NCI-H2171 treated with DMSO at 0.1 percent for 48 hours (cell line): ENCODE measurements at places on chromosomes 3 and 15.

DNA sequence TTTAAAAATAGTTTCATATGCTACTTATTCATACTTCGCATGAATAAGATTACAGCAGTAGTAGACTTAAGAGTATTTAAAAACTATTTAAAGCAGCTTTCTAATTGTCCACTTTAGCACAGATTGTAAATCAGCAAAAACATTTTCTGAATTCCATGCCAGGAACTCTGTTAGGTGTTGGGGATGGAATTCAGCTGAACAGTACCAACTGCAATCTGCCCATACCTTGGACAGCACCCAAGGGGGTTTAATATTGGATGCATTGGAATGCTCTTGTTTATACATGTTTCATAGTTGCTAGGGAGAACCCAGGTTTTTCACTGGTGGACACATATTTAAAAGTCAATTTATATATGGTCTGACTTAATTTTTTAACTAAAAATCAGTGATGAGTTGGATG is 74.8 kb downstream of the PPM1L start:
- no peak for DNase-seq

DNA sequence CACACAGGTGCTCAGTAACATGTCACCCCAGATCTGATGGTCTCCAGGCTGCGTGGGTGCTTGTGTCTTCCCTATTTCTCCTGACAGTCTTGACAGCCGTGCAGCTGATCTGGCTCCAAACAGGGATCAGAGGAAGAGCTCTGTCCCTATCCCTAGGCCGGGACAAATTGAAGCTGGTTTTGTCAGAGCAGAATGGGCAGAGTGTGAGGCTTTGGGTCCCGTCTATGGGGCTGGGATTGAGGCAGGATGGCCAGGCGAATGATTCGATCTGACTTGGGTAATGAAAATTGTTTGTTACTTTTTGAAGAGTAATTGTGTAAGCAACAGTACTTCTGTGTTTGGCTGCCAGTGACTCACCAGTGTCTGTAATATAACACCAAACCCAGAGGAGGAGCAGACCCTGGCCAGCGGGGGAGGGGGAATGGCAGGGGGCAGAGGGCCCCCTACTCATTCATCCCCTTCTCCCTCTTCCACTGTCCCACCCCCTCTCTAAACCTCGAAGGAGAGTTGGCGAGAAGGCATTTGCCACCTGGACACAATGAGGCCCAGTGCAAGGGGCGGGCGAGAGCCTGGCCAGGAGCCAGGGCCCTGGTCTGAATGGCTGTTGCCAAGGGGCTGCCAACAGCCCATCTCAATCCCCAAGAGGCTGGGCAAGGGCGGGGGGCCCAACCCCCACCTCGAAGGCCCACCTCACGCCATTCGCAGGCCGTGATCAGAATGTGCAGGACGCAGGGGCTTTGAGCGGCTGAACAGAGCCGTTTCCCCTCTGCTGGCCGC is 4.9 kb upstream of the MAGEF1 start:
- peak; percentile 55 for DNase-seq

GRCh38 chr3:124372775-124373174 is 357.5 kb upstream of the UMPS start:
- peak; percentile 6 for DNase-seq

GRCh38 chr15:43794269-43795037 is 2.3 kb downstream of the SERF2 start:
- no peak for DNase-seq

DNA sequence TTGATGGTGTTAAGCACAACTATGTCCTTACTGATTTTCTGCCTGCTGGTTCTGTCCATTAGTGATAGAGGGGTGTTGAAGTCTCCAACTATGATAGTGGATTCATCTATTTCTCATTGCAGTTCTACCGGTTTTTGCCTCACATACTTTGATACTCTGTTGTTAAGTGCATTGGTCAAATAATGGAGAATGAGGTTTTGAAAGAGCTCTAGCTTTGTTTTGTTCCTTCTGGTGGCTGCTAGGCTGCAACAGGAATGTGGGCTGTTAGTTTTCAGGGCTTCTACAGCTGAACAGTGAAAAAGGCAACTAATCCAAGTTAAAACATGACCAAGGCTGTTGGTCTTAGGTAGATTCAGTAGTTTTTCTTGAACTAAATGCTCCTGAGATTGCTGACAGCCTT is 62.6 kb downstream of the BTD start:
- no peak for DNase-seq

- DNase-seq = peak; percentile 43
Observed at GRCh38 chr3:176167272-176167671, 1030.0 kb downstream of the TBL1XR1 start.

DNA sequence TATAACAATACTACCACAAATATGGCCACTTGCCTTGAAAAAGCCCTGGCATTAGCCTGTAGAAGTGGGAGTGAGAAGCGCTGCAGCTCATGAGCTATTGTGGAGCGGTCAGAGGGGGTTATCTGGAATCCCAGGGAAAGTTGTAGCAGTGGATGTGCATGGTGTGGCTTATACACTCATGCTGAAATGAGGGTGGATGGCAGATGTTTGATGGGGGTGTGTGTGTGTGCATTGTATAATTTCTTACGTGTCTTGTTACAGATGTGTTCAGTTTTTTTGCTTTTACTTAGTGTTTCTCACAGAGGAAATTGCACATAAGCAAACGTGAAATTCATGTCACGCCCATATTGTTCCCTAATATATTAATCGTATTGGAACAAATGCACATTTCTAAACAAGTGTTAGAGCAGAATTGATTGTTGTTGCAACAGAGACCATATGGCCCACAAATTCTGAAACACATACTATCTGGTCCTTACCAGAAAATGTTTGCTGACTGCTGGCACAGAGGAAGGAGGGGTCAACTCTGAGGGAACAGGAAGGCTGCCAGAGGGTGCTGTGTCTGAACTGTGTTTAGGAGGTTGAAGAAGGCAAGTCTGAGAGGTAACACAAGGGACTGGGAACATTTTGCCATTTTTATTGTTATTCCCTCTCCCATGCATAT is 200.0 kb upstream of the CFAP20DC start:
- peak; percentile 45 for DNase-seq

- no peak for DNase-seq
Observed at GRCh38 chr3:197420115-197420514, 121.7 kb upstream of the DLG1 start.

DNA sequence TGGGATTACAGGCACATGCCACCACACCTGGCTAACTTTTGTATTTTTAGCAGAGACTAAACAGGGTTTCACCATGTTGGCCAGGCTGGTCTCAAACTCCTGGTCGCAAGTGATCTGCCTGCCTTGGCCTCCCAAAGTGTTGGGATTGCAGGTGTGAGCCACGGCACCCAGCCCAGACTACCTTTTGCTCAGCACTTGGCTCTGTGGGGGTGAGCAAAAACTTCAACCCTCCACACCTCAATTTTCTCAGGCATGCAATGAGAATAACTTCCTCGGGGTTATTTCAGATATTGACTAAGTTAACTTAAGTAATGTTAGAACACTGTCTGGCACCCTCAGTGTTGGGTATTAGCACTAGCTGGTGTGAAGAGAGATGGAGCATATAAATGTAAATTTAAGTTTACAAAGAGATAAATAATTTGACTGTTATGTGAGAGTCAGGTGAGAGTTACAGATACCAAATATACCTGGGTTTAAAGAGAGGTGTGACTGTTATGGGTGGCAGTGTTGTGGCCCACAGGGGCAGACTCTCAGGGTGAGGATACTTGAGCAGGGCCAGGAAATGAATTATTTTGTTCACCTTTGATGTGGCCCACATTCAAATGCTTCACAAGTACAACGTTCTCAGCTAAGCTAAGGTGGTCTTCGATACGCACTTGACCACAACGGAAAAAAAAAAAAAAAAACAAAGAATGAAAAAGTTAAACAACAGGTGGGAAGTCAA is 29.0 kb downstream of the CPOX start:
- no peak for DNase-seq

GRCh38 chr3:98986073-98986472 is 84.6 kb upstream of the DCBLD2 start:
- no peak for DNase-seq

DNA sequence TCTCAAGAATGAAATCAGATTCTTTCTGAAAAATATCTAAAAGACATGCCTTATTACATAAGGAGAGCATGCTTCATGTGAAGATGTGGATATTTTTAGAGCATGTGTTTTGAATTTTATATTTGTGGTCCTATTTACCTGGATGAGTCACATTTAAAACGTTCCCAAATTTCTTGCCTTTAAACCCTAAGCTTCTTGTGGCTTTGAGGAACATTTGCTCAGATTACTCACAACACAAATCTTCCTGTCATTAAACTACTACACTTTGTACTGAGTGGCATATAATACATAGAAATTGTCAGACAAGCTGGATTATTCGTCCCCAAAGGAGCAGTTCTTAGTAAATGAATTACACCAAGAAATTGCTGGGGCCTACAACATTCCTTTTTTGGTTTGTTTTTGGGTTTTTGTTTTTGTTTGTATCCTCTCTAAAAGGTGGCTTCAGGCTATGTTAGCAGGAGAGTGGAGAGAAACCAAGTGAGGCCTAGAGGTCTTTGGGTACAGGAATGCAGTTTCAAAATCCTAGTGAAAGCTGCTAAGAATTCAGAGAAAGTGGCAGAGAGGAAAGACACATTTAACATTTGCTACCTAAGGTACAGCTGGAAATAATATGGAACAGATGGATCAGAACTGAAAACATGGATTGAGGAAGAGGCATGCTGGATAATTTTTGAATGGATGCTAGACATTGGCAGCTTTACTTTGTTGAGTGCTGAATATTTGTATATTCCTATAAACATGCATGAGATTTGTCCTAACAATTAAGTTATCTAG is 128.1 kb downstream of the RPL22L1 start:
- no peak for DNase-seq

DNA sequence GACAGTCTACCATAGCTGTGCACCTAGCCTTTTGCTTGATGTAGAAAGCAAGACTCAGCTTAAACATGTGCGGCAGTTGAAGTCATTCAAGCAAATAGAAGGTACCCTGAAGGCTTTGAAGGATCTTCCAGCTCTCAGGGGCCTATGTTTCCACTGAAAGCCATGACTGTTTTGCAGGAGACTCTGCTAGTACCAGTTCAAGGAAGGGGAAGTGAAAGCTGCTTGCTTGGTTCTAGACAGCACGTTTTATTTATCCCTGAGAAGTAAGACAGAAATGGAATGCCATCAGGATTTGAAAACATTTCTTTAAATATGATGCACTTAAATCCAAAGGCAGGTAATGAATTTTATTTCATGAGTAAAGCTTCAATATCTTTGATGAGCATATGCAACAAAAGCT is 311.4 kb downstream of the PDCD6IP start:
- no peak for DNase-seq

DNA sequence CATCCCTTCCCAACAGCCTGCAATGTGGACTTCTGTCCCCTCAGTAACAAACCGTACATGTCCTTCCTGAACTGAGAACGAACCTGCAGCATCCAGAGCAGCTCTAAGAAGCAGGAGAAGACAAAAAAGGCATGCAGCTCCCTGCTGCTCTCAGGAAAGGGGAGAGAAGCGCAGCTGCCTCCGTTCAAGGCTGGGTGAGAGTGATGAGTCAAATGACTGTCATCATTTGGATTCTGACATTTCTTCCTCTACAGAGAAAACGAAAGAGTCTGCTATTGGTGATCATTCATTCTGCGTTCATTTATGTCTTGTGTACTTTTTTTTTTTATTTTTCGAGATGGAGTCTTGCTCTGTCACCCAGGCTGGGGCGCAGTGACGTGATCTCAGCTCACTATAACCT is 677.8 kb downstream of the FHIT start:
- DNase-seq = no peak

- no peak for DNase-seq
Observed at GRCh38 chr3:64081235-64081630, 57.9 kb upstream of the PSMD6 start.

- DNase-seq = no peak
Observed at GRCh38 chr15:38377636-38378035, 76.3 kb upstream of the FAM98B start.

- peak; percentile 80 for DNase-seq
Observed at GRCh38 chr15:76904461-76905012, 603 bp downstream of the SCAPER start.

DNA sequence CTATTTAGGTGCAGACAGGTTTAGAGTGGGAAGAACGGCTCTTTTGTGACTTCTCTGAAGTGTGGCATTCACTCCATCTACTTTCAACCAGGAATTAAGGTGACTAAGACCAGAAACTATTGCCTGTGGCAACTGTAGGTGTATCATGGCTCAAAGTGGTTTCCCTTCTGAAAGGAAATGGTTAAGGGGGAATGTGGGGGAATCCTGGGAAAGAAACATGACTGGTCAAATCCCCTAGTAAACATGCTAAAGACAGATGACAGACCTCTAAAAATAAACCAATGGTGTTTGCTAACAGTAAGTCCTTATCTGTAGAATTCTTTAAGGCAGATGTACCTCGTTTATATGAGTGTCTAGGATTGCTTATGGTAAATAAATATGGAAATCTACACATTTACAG is 56.9 kb downstream of the MEGF11 start:
- no peak for DNase-seq

DNA sequence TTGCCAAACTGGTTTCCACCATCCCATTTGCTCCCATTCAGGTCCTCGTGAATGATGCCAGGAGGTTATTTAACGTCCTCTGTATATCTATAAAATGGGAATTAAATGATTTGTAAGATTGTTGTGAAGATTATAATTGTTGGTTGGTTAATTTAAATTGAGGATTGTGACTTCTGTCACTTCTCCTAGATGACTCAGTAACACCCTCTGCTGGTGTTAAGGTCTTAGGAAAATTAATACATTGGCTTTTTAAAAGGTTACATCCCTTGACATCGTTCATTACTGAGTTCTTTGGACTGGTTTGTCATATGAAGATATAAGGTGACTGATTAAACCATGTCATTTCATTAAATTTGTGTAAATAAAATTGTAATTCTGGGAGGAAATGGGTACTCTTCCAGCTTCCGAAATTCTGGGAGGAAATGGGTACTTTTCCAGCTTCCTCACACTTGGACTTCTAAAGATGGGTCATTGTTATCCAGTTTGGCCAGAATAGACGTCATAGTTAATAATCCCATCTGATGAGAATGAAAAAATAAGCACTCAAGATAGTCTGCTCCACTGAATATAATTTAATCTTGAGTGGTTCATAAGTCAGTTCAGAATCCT is 33.3 kb upstream of the PAQR5 start:
- peak; percentile 42 for DNase-seq

GRCh38 chr3:52441772-52442332 is 3.1 kb downstream of the SEMA3G start:
- no peak for DNase-seq

GRCh38 chr3:29128001-29128400 is 152.9 kb upstream of the RBMS3 start:
- no peak for DNase-seq

DNA sequence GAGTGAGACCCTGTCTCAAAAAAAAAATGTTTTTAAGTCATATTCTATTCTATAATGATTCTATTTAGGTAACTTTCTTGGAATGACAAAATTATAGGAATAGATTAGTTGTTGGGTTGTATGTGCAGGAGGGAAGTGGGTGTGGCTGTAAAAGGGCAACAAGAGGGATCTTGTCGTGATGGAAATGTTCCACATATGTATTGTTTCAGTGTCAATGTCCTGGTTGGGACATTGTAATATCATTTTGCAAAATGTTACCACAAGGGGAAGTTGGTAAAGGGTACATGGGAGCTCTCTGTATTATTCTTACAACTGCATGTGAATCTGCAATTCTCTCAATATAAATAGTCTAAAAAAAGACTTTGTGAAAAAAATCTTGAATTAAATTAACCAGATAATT is 14.3 kb upstream of the ABHD5 start:
- no peak for DNase-seq
